ENCODE measurements at places on chromosomes 12 and 14.

GRCh38 chr14:22772725-22773124 lies 6.2 kb downstream of the OXA1L start:
- DNase-seq = no peak

GRCh38 chr14:86787717-86788116 lies 1205.3 kb downstream of the GALC start:
- DNase-seq = no peak

DNA sequence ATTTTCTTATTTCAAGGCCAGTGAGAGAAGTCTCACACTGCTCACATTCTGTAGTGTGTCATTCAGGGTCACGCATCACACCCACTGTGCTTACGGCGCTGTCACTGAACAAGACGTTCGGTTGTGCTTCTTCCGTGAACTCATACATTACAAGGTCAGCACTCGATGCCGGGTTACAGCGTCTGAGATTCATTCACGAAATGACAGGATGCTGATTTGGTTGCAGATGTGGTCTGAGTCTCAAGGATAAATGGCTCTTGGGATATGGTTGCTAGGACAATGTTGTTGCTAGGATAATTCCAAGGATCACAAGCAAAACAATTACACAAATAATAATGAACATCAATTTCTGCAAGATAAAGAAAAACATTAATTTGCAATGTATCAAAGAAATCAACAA lies 47.4 kb downstream of the STX2 start:
- DNase-seq = no peak

DNA sequence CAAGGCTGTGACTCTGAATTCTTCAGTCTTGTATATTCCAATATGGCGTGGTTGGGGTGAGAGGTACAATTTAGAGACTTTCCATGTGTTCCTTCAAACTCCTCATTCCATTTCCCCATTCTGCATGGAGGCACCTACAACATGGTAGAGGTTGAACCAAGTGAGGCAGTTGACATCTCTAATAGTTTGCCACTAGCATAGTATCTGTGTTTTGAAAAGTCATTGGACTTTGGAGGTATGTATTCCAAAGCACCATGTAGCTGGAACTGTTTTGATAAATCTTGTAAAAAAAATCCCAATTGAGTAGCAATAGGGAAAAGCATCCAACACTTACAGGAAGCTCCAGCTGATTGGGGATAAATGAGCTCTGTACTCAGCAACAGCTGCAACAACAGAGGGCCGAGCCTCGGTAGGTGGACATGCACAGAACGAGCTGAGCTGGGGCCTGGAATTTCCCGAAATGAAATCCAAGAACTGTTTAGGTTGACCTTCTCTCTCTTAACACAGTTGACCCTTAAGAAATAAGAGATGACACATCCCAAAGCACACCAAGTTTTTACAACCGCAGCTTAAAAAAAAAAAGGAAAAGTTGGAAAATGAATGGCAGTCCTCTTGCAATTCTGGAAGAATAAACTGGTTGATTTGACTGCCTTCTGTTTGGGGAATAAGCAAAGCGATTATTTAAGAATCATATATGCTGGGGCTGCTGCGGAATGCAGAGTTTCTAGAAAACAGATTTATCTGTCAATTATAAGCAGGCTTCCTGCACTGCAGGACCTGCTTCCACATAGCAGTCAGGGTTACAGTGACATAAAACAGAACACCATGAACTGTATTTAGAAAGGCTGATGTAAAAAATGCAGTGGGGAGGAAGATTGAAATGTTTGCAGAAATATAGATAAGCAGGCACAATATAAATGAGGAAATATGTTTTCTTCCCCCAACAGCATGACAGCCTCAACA lies 194.6 kb upstream of the KRR1 start:
- DNase-seq = no peak

- DNase-seq = no peak
Measured at GRCh38 chr12:402029-402389, 565 bp downstream of the CCDC77 start.

DNA sequence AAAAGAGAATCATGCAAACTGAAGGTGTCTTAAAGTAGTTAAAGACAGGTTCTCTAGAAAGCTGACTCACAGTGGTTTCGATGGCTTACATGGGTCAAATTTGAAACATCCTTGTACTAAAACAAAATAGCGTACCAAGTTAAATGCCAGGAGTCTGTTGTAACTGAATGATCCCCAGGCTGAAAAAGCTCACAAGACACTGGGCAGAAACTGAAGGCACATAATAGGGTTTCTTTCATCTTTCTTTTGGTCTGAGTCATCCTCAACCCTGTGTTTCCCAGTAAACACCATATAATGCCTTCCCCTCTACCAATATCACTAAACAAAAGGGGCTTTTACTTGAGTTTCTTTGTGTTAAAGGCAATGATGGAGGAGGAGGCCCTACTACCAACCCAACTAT lies 12.8 kb downstream of the ZFYVE1 start:
- no peak for DNase-seq

DNA sequence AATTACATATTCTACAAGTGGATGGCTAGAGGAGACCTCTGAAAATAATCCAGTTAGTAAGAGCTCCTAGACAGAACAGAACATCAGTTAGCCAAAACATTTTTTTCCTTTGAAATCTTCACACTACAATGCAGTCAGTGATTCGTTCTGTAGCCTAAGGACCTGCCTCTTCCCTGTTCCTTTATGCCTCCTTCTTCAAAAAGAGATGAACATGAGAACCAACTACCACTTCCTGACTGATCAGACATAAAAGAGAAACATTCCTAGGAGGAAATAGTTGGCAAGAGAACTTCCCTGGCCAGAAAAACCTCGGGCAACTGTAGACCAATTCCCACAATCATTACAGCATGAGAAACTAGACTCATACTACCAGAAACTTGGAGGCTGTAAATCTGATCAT lies 29.4 kb downstream of the ITPR2 start:
- no peak for DNase-seq

DNA sequence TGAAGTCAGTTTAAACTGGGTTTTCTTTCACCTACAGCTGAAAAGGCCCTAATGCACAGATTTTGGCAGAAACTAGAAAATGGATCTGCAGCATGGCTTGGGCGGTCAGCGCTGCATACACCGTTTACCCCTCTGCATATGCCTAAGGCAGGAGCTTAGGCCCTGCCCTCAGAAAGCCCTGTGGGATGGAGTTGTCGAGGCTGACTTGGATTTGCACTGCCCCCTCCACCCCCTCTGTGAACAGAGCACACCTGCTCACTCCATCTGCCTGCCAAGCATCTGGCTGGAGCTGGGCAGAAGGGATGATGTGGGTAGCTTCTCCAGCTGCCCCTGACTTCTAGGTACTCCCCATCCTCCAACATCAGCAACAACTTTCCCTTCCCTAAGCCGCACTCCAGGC lies 41.9 kb downstream of the TTC7B start:
- DNase-seq = no peak

DNA sequence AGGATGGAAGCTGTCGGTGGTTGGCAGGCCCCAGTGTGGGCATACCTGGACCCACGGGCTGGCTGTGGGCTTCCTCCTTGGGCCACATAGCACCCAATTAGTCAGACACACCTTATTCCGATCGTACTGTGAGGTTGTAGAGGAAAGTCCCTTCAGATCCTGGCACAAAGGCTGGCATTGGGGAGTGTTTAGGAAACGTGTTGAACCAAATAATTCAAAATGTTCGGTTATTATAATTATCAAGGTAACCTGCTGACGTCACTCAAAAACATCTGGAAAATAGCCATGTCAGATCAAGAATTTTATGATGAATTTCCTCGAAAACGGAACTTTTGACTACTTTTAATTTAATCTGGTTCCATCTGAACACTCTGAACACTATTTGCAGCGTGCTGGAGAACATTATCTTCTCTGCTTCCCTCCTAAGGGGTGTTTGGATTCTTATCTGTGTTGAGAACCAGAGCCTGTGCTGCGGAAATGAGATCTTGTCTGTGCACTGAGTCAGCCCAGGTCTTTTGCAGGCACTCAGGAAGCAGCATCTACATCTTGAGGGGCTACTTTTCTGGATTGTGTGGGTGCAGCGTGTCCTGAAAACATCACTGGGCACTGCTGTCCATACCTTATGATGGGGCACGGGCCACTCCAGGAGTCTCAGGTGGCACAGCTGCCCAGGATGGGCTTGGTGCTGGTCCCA lies 100.3 kb downstream of the SLC25A47 start:
- no peak for DNase-seq

DNA sequence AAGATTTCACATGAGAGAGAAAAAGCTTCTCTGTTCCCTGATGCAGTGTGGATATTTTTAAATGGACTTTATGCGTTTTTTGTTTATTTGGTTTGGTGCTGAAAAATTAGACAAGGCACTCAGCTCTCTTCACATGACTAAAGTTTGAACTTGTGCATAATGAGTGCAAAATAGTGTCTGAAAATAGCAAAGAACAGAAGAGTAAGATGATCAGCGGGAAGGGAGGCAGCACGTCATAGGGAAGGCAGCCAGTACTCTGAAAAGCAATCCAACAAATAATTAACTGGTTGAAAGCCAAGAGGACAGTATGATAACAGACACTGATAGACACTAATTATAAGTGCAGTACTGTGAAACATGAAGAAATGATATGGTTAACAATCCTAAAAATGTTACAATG lies 46.6 kb upstream of the CDKN3 start:
- no peak for DNase-seq

DNA sequence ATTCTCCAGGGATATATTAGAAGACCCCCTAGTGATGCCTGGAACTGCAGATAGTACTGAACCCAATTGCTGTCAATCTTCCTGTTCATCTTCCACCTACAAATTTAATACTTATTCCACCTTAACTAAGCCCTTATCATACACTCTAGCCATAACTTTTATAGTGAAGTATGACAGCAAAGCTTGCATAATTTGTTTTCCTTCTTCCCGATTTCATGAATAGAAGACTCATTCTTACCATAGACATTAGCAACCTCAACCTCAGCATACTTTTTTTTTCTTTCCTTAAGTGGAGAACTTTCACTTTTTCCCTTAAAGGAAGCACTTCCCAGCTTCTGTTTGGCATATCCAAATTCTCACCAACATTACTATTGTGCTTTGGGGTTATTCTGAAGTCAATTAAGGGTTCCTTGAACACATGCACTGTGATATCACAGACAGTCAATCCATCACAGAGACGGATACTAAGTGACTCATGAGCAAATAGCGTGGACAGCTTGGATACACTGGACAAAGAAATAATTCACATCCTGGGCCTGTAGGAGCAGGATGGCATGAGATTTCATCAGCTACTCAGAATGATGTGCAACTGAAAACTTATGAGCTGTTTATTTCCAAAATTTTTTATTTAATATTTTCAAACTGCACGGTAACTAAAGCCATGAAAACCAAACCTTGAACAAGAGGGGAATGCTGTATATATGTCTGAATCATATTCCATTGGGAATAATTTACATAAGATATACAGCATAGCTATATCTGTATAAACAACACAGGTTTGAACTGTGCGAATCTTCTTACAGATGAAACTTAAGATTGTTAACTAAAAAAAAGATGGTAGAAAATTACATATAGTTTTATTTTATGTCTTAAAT lies 63.9 kb downstream of the SYT1 start:
- no peak for DNase-seq

DNA sequence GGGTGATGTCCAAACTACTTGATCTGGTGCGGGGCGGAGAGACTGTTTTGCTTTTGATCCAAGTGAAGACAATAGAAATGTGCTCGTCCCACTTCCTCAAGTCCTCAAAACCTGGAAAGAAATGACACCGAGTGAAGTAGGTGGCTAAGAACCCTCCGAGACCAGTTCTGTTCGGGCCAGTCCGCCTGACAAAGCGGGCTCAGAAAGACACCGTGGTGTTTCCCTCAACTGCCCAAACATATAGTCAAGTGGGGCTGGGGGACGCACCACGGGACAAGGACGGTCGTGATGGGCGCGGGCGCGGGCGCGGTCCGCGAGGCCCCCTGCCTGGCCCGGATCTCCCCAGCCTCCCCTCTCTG lies 1.6 kb downstream of the PHLDA1 start:
- DNase-seq = peak; percentile 1

GRCh38 chr12:67698672-67699581 lies 50.4 kb downstream of the DYRK2 start:
- no peak for DNase-seq

GRCh38 chr14:95303552-95303951 lies 16.2 kb downstream of the CLMN start:
- peak; percentile 49 for DNase-seq

GRCh38 chr12:89568484-89568883 lies 42.6 kb upstream of the POC1B start:
- DNase-seq = no peak

DNA sequence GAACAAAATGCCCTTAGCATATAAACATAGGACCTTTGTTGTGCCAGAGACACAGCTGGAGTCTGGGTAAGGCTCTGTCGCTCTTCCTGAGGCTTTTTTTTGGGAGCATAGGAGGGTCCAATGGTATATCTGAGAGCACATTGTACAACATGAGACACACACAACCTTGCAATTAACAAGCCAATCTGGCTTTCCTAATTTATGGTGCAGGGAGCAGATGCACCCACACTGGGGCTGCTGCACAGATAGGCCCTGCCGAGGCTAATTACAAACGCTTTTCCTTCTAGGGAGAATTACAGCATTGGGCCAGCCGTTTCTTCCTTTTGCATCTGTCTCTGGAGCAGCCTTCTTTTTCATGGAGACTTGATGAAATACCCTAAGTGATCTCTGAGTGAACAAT lies 75.0 kb upstream of the OVCH1 start:
- no peak for DNase-seq

DNA sequence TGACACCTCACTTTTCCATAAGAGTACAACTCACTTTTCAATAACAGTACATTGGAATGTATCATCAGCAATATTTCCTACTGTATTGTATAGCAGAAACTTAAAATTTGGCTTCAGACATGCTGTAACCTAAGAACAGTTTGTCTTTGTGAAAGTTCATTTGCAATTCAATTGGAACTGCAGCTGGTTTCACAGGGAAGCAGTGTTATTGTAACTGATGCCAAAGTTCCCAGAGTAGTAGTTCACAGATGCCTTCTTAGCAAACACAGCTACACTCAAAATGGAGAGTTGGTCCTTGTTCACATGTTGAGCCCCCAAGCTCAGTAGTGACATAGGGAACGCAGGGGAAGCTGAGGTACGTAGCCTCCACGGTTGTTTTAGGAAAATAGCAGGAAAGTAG lies 23.3 kb downstream of the PPP1R36 start:
- DNase-seq = peak; percentile 56
